Glutamatergic neuron (in vitro differentiated cells): ENCODE measurements at places on chromosomes 16 and 17.

- peaks cover 2% of the 10 kb centered on the region for H3K4me1 ChIP-seq
- H3K4me3 ChIP-seq = no peak overlapping the region
- H3K36me3 ChIP-seq = no peaks in the 10 kb centered on the region
- DNase-seq = no peak
- peaks cover 2% of the 10 kb centered on the region for H3K27me3 ChIP-seq
- no peak overlapping the region for H3K27ac ChIP-seq
Measured at GRCh38 chr16:15439521-15439920, 5.1 kb downstream of the BMERB1 start.

GRCh38 chr17:49187301-49187700 is 23.1 kb downstream of the GNGT2 start:
- peaks cover 3% of the 10 kb centered on the region for H3K4me1 ChIP-seq
- no peak for DNase-seq
- H3K27me3 ChIP-seq = peaks cover 9% of the 10 kb centered on the region
- peaks cover 4% of the 10 kb centered on the region for H3K36me3 ChIP-seq
- no peak overlapping the region for H3K4me3 ChIP-seq

GRCh38 chr17:83121921-83122820 is 42.8 kb downstream of the METRNL start:
- peaks cover 12% of the 10 kb centered on the region for H3K36me3 ChIP-seq
- H3K4me1 ChIP-seq = peaks cover 19% of the 10 kb centered on the region
- H3K4me3 ChIP-seq = peak overlapping the region; percentile 63
- DNase-seq = no peak
- H3K27me3 ChIP-seq = peaks cover 5% of the 10 kb centered on the region

DNA sequence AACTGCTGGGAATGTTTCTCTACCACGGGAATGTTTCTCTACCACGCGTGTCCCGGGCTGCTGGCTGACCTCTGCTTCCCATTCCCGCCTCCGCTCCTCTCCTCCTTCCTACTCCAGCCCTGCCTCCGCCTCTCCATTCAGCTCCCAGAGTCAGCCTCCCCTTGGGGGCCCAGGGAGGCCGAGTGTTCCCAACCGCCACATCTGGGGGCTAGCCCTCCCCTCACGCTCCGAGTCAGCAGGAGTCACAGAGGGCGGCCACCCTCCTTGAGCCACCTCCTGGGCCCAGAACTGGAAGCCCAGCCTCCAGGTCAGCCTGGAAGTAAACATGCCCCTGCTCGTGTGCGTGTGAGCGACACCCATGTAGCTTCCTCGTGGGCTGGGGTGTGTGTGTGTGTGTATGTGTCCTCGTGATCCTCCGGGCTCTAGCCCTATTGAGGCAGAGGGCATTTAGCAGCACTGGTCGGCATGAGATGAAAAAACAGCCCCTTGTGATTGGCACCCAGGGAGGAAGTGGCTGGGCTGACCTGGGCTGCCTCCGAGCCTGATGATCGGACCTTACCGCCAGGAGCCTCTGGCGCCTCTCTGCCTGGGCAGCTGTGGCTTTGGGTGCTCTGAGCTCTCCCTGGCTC is 7.3 kb downstream of the CYGB start:
- DNase-seq = no peak
- peaks cover 4% of the 10 kb centered on the region for H3K27me3 ChIP-seq
- peak overlapping the region; percentile 59 for H3K4me3 ChIP-seq
- H3K36me3 ChIP-seq = no peaks in the 10 kb centered on the region
- H3K4me1 ChIP-seq = peaks cover 21% of the 10 kb centered on the region

DNA sequence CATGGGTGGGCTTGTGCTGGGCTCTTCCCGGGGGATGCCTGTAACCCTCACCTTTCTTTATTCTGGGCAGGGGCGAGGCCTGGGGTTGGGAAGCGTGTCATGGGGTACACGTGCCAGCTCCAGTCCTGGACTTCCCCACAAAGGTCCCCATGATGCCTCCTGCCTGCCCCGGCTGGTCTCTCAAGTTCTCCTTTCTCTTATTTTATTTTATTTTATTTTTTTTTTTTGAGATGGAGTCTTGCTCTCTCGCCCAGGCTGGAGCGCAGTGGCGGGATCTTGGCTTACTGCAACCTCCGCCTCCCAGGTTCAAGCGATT is 8.6 kb downstream of the ATP2A3 start:
- H3K27me3 ChIP-seq = peaks cover 3% of the 10 kb centered on the region
- no peaks in the 10 kb centered on the region for H3K36me3 ChIP-seq
- no peak for DNase-seq
- peaks cover 15% of the 10 kb centered on the region for H3K4me1 ChIP-seq
- no peak overlapping the region for H3K27ac ChIP-seq

- no peak for DNase-seq
- H3K27me3 ChIP-seq = peaks cover 6% of the 10 kb centered on the region
- H3K36me3 ChIP-seq = no peaks in the 10 kb centered on the region
- peak overlapping the region; percentile 98 for H3K27ac ChIP-seq
- peaks cover 12% of the 10 kb centered on the region for H3K4me1 ChIP-seq
- H3K4me3 ChIP-seq = peak overlapping the region; percentile 98
Measured at GRCh38 chr16:1310832-1311200, 1.4 kb downstream of the UBE2I start.

DNA sequence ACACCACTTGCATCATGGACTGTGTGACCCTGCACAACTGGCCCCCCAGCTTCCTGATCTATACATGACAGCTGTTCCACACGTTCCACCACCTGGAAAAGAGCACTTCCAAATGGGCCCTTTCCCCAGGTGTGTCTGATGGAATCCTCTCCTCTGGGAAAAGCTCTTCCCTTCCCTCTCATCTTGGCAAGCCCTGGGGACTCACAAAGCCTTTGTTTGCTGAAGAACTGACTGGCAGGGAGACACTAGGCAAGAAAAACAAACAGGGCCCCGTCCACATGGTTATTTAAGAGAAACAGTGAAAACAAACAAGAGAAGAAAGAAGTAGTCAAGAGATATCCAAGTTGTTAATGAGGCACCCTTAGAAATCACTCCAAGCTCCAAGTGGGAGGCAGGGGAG is 52.6 kb downstream of the C16orf95 start:
- H3K4me1 ChIP-seq = peaks cover 3% of the 10 kb centered on the region
- no peak overlapping the region for H3K4me3 ChIP-seq
- H3K27ac ChIP-seq = no peak overlapping the region
- DNase-seq = no peak
- no peaks in the 10 kb centered on the region for H3K36me3 ChIP-seq

- no peaks in the 10 kb centered on the region for H3K36me3 ChIP-seq
- H3K27me3 ChIP-seq = no peaks in the 10 kb centered on the region
- H3K27ac ChIP-seq = no peak overlapping the region
- no peak overlapping the region for H3K4me3 ChIP-seq
Measured at GRCh38 chr16:11756248-11756647, 13.6 kb upstream of the TXNDC11 start.

- H3K27me3 ChIP-seq = no peaks in the 10 kb centered on the region
- H3K4me3 ChIP-seq = no peak overlapping the region
- no peaks in the 10 kb centered on the region for H3K4me1 ChIP-seq
- no peaks in the 10 kb centered on the region for H3K36me3 ChIP-seq
- DNase-seq = no peak
Measured at GRCh38 chr17:70084476-70084875, 9.5 kb downstream of the KCNJ16 start.

- peak within 1 kb of the TSS; percentile 11 for H3K27ac ChIP-seq
- no peaks in the 10 kb centered on the region for H3K4me1 ChIP-seq
- H3K36me3 ChIP-seq = peaks cover 14% of the 10 kb centered on the region
- H3K4me3 ChIP-seq = peak within 1 kb of the TSS; percentile 83
- peaks cover 8% of the 10 kb centered on the region for H3K27me3 ChIP-seq
- DNase-seq = peak; percentile 35
Measured at GRCh38 chr17:49132699-49133364, at the start of gene B4GALNT2. TSS of gene B4GALNT2 (plus strand) at chr17:49132769. CDS start at chr17:49132793, 24 bp downstream.

DNA sequence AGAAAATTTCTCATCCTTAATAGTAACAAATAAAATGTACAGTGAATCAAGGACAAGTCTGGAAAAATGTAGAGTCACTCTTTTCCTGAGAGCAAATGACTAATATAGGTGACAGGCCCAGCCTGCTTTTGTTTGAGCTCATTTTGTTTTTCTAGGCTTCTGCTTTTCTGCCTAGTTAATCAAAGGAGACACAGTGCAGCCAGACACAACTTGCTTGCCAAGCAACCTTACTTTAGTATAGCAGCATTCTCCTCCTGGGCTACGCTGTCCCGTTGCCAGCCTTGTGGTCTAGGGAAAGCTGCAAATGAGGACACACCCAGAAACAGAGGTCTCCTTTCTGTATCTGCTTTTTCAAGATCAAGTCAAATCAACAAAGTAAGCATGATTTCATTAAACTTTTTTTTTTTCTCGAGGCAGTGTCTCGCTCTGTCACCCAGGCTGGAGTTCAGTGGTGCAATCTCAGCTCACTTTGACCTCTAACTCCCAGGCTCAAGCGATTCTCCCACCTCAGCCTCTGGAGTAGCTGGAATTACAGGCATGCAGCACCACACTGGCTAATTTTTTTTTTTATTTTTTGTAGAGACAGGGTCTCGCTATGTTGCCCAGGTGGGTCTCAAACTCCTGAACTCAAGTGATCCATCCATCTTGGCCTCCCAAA is 17.2 kb downstream of the GINS3 start:
- H3K36me3 ChIP-seq = no peaks in the 10 kb centered on the region
- peaks cover 2% of the 10 kb centered on the region for H3K27me3 ChIP-seq
- no peak overlapping the region for H3K4me3 ChIP-seq
- H3K27ac ChIP-seq = no peak overlapping the region
- no peak for DNase-seq
- H3K4me1 ChIP-seq = peaks cover 2% of the 10 kb centered on the region

DNA sequence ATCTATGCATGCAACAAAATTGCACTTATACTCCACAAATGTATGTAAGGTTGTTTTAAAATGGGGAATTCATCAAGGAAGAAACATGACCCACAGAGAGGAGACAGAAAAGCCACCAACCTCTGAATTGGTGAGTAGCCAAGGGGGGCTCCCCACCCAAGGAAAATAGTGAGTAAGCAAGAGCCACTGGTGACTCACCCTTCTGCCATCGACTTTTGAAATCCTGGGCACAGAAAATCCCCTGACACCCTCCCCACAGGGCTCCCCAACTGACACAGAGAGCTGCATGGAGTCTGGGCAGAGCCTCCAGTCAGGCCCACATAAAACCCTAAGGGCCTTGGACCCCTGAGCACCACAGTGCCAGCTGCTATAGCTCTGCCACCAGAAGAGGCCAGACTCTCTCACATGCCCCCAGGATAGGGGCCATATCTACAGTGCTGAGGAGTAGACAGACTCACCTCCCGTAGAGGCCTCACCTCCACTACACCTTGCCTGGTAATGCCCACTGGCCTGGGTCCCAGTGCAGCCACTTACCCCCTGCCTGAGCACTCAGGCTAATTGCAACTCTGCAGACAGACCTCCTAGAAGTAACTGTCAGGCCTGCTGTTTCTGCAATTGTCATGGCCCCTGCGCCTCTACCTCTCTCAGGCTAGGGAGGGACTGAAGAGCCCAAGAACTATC is 244.7 kb upstream of the WSB1 start:
- H3K27me3 ChIP-seq = peaks cover 1% of the 10 kb centered on the region
- no peaks in the 10 kb centered on the region for H3K36me3 ChIP-seq
- no peak overlapping the region for H3K27ac ChIP-seq
- H3K4me1 ChIP-seq = no peaks in the 10 kb centered on the region
- no peak overlapping the region for H3K4me3 ChIP-seq

DNA sequence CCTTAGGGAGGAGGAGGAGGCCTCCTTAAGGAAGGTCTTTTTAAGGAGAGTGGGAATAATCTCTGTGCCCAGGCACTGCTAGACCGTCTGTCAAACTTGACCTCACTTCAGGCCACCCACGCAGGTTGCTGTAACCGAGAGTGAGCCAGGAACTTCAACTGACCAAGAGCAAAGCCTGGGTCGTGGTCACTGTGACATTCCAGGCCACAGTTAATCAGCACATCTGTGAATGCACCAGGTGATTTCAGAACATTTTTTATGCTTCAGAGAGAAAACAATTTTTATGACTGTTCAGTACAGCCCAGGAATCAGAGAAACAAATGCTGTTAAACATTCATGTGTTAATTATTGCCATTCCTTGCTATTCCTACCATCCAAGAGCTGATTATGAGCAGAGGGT is 226.6 kb upstream of the ASIC2 start:
- no peak for DNase-seq
- no peak overlapping the region for H3K27ac ChIP-seq
- H3K4me3 ChIP-seq = no peak overlapping the region
- no peaks in the 10 kb centered on the region for H3K4me1 ChIP-seq
- H3K27me3 ChIP-seq = peaks cover 2% of the 10 kb centered on the region

- no peak for DNase-seq
- no peaks in the 10 kb centered on the region for H3K4me1 ChIP-seq
- peaks cover 4% of the 10 kb centered on the region for H3K27me3 ChIP-seq
- no peaks in the 10 kb centered on the region for H3K36me3 ChIP-seq
Measured at GRCh38 chr17:66649818-66650543, 184.9 kb upstream of the CACNG5 start.

GRCh38 chr16:23357761-23358290 is 55.7 kb downstream of the SCNN1B start:
- DNase-seq = no peak
- no peak overlapping the region for H3K4me3 ChIP-seq
- peaks cover 4% of the 10 kb centered on the region for H3K36me3 ChIP-seq
- peaks cover 3% of the 10 kb centered on the region for H3K27me3 ChIP-seq

DNA sequence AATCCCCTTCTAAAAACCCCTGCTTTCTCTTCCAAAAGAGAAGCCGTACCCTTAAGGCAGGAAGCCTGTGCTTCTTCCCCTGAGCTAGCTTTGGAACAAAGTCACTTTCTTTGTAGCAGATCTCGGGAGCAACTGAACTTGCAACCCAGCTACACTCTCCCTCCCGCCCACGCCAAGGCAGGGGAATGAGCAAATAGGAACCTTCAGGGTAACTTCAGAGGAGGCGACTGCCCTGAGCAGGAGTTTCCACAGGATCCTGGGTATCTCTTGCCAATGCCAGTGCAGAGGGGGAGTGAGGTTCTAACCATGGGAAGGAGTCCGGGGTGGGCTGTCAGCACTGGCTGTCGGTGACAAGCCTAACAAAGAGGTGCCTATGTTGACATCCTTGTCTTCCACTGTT is 5.9 kb upstream of the PIRT start:
- H3K4me3 ChIP-seq = peak overlapping the region; percentile 76
- no peaks in the 10 kb centered on the region for H3K27me3 ChIP-seq
- no peak overlapping the region for H3K27ac ChIP-seq
- H3K4me1 ChIP-seq = no peaks in the 10 kb centered on the region
- no peak for DNase-seq
- peaks cover 3% of the 10 kb centered on the region for H3K36me3 ChIP-seq

DNA sequence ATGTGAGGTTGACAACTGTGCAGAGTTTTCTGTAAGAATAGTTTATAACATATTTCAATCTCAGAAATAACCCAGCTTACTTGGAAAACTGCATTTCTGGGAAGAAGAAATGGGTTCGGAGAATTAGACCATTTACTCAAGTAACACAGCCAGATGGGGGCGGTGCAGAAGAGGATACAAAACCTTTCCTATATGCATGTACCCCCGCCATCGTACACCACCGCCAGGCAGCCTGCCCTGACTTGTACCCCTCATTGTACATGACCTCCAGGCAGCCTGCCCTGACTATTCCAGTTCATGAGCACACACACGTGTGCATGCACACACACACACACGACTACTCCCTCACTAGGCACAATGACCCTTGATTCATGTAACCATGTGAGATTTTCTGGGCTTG is 154.0 kb downstream of the C16orf78 start:
- peak overlapping the region; percentile 73 for H3K27ac ChIP-seq
- H3K4me1 ChIP-seq = peaks cover 65% of the 10 kb centered on the region
- no peaks in the 10 kb centered on the region for H3K36me3 ChIP-seq

GRCh38 chr17:80868022-80868609 is 123.5 kb upstream of the CHMP6 start:
- H3K27ac ChIP-seq = no peak overlapping the region
- no peak overlapping the region for H3K4me3 ChIP-seq
- DNase-seq = no peak
- no peaks in the 10 kb centered on the region for H3K27me3 ChIP-seq
- H3K36me3 ChIP-seq = peaks cover 18% of the 10 kb centered on the region
